ENCODE measurements at places on chromosomes 11 and 22.
A peak's percentile ranks its signal among the peaks of the same experiment; 100 is the strongest.

DNA sequence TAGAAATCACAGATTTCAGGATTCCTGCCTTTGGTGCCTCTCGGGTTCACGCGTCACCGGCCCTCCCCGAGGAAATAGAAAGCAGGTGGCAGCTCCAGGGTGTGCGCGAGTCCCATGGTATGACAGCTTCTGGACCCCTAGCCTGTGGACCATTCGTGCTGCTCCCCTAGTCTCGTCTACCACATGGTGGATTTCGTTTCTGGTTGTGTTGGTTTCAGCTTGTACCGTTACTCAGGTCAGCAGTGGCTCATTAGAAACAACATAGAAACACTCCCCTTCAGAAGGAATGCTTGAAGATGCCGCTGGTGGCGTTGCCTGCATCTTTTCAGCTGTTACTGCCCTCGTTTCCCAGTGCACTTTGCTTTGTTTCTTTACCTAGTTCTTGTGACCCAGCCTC is 700 bp downstream of the TTC17 start:
- H3K27ac ChIP-seq: peak overlapping the region; percentile 93
- peaks cover 5% of the 10 kb centered on the region for H3K36me3 ChIP-seq
- H3K4me3 ChIP-seq: peak overlapping the region; percentile 97
- H3K4me1 ChIP-seq: peaks cover 16% of the 10 kb centered on the region

DNA sequence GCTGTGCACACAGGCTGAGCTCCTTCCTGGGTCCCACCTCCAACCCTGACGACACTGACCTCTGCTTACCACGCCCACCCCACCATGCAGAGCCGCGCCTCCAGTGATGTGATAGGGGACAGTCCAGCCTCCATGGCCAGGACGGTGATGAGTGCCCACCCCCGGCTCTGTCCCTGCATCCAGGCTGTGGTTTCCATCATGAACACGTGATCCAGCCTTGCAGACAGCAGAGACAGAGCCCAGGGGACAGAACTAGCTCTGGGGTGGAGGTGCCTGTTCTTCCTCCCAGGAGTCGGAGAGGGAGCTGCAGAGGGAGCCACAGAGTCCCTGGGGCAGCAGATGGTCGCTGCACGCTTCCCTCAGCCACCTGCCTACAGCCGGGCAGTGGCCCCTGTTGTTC is 42.6 kb upstream of the IGSF9B start:
- no peak overlapping the region for H3K27ac ChIP-seq
- H3K27me3 ChIP-seq: no peaks in the 10 kb centered on the region
- no peaks in the 10 kb centered on the region for H3K36me3 ChIP-seq
- DNase-seq: no peak
- H3K4me3 ChIP-seq: no peak overlapping the region
- peaks cover 6% of the 10 kb centered on the region for H3K4me1 ChIP-seq

GRCh38 chr11:119490253-119491006 is 67.5 kb upstream of the THY1 start:
- DNase-seq: no peak
- H3K4me1 ChIP-seq: no peaks in the 10 kb centered on the region
- no peaks in the 10 kb centered on the region for H3K27me3 ChIP-seq
- no peak overlapping the region for H3K4me3 ChIP-seq

- H3K36me3 ChIP-seq: no peaks in the 10 kb centered on the region
- no peak for DNase-seq
- no peaks in the 10 kb centered on the region for H3K27me3 ChIP-seq
- H3K27ac ChIP-seq: no peak overlapping the region
These were observed 11.1 kb upstream of the MPZL2 start for GRCh38 chr11:118275176-118275575.

GRCh38 chr11:45109400-45109799 is 37.0 kb upstream of the PRDM11 start:
- H3K4me1 ChIP-seq: no peaks in the 10 kb centered on the region
- no peak overlapping the region for H3K4me3 ChIP-seq
- H3K36me3 ChIP-seq: no peaks in the 10 kb centered on the region

- no peak overlapping the region for H3K4me3 ChIP-seq
- H3K27ac ChIP-seq: no peak overlapping the region
- H3K36me3 ChIP-seq: no peaks in the 10 kb centered on the region
- no peak for DNase-seq
- H3K27me3 ChIP-seq: no peaks in the 10 kb centered on the region
These were observed 256.8 kb upstream of the B3GAT1 start for GRCh38 chr11:134668796-134669195.

GRCh38 chr11:19225581-19225980 is 15.2 kb downstream of the E2F8 start:
- H3K4me3 ChIP-seq: no peak overlapping the region
- H3K4me1 ChIP-seq: no peaks in the 10 kb centered on the region
- no peaks in the 10 kb centered on the region for H3K27me3 ChIP-seq
- no peak for DNase-seq
- H3K27ac ChIP-seq: no peak overlapping the region
- no peaks in the 10 kb centered on the region for H3K36me3 ChIP-seq

GRCh38 chr11:74822170-74822569 is 73.5 kb downstream of the RNF169 start:
- H3K4me3 ChIP-seq: no peak overlapping the region
- no peak overlapping the region for H3K27ac ChIP-seq
- no peak for DNase-seq
- H3K27me3 ChIP-seq: no peaks in the 10 kb centered on the region
- peaks cover 7% of the 10 kb centered on the region for H3K4me1 ChIP-seq

GRCh38 chr11:28318871-28319270 is 210.7 kb downstream of the METTL15 start:
- H3K27ac ChIP-seq: no peak overlapping the region
- H3K4me1 ChIP-seq: no peaks in the 10 kb centered on the region
- H3K36me3 ChIP-seq: peaks cover 8% of the 10 kb centered on the region
- no peak overlapping the region for H3K4me3 ChIP-seq
- no peaks in the 10 kb centered on the region for H3K27me3 ChIP-seq

DNA sequence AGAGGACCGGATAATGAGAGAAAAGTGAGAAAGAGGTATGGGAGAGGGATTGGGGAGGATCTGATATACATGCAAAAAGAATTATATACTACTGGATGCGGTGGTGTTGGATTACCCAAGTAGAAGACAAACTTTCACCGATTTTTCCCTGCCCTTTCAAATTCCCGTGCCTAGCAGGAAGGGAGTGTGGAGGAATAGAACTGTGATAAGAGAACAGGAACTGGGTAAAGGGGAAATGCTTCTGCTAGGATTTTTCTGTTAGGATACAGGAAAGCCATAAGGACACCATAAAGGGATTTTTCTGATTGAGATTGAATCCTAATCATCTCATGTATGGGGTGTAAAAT is 480 bp upstream of the MTMR2 start:
- H3K27ac ChIP-seq: peak overlapping the region; percentile 97
- H3K27me3 ChIP-seq: no peaks in the 10 kb centered on the region
- H3K4me1 ChIP-seq: peaks cover 11% of the 10 kb centered on the region
- peak overlapping the region; percentile 94 for H3K4me3 ChIP-seq

- no peaks in the 10 kb centered on the region for H3K4me1 ChIP-seq
- no peak for DNase-seq
- no peaks in the 10 kb centered on the region for H3K27me3 ChIP-seq
- no peaks in the 10 kb centered on the region for H3K36me3 ChIP-seq
- no peak overlapping the region for H3K27ac ChIP-seq
These were observed 538.3 kb upstream of the FAT3 start for GRCh38 chr11:91686281-91686680.

GRCh38 chr22:27404441-27404840 is 397.1 kb downstream of the MN1 start:
- H3K27me3 ChIP-seq: peaks cover 10% of the 10 kb centered on the region
- no peak overlapping the region for H3K4me3 ChIP-seq
- H3K4me1 ChIP-seq: no peaks in the 10 kb centered on the region
- H3K27ac ChIP-seq: no peak overlapping the region
- DNase-seq: no peak

- H3K4me1 ChIP-seq: no peaks in the 10 kb centered on the region
- peak; percentile 49 for DNase-seq
- no peaks in the 10 kb centered on the region for H3K27me3 ChIP-seq
These were observed 104.4 kb upstream of the PLET1 start for GRCh38 chr11:112364962-112365481.

Data from SK-N-SH (cell line).